ENCODE measurements at places on chromosomes 11 and 22.

DNA sequence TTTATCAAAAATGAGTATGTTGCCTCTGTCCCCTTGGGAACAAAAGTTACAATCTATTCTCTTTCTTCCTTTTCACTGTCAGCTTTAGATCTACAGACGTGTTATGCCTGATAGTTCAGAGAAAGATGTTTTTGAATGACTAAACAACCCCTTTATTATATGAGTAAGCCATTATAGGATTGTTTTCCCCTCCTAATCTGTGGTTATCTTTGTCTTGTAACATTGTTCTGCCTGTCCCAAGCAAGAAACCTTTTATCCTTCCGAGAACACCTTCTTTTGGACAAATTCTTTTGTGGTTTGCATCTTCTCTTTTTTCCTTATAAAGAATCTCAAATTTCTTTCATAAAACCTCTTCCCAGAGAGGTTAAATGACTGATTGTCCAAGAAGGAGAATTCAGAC is 208.4 kb downstream of the DDX10 start:
- no peak for DNase-seq

DNA sequence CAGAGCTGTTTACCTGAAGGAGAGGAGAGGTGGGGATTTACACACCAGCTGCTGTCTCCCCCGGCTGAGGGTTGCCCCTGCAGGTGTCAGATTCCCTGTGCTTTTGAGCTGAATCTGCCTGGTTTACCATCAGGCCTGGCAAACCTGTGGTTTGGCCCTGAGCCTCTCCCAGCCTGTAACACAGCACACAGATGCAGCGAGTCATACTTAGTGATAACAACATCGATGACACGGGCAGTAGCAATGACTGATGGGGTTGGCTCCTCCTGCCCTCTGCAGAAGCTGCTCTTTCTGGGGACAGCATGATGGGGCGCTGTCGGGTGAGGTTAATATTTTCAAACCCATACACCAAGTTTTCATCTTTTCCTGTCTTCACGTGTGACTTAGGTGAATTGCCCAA is 380.0 kb upstream of the B3GAT1 start:
- no peak for DNase-seq

DNA sequence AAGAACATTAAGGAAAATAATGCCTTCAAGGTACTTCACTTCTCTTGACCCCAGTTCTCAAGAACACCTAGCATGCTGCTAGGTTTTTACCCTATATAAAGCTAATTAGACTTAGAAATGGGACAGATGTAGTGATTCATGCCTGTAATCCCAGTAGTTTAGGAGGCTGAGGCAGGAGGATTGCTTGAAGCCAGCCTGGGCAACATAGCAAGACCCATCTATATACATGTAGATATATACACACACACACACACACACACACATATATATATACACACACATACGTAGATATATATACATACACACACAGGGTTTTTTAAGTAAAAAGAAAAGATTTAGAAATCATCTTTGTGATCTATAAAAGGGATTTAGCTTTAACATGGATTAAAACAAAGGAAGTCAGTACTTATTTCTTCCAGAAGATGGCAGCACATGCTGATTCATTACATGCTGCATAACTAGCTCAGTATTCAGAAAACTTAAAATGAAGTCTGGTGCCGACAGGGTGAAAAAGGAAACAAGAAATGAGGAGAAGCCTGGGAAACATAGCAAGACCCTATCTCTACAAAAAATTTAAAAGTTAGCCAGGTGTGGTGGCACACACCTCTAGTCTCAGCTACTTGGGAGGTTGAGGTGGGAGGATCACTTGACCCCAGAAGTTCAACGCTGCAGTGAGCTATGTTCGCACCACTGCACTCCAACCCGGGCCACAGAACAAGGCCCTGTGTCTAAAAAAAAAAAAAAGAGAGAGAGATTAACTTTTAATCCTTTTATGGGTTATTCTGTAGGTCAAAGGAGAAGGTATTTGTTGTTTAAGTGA is 28.5 kb upstream of the RBX1 start:
- DNase-seq = no peak

DNA sequence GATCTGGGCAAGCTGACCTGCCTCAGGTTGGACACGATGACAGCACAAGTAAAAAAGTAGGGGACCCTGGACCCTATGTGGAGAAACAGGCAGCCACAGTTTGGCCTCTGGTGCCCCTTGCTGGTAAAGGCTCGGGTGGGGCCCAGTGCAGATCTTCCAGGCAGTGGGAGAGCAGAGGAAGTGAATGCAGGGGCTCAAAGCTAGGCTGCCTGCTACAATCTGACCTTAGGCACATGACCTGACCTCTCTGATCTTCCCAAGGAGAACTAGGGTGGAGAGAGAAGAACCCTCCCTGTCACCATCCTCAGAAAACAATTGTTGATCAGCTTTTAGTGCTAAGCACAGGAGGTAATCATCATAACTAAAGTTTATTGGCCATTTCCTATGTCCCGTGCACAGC is 76.5 kb downstream of the PDE2A start:
- no peak for DNase-seq

GRCh38 chr11:61281581-61282250 is 13.4 kb downstream of the VWCE start:
- peak; percentile 32 for DNase-seq

DNA sequence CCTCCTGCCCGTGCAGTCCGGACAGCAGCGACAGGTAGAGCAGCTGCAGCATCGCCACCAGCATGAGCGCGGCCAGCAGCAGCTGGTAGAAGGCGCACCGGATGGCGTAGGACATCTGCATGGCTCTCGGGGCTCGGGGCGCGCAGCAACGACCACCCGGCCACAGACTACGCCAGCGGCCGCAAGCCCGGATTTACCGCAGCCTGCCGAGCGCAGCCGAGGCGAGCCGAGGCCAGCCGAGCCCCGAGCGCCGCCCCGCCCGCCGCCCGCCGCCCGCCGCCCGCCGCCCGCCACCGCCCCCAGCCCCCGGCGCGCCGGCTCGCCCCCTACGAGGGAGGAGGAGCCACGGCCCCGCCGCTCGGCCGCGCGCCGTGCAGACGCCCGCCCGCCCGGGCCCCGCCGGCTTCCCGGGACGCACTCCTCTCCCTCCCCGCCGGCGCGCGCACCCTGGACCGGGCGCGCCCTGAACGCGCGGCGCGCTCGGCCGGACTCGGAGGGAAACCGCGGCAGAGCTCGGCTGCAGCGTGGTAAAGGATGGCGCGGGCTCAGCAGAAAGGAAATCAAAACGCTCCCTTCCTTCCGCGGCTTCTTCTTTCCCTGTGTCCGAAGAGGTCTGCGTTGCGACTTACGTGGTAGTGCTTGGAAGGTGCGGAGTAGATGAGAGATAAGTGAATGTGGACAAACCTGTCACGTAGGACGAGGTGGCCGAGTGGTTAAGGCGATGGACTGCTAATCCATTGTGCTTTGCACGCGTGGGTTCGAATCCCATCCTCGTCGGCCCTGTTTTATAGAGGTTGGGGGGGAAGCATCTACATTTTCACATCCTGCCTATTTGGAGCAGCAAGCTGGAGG is at the start of gene B4GAT1:
Gene B4GAT1 (minus strand): TSS at position 205 of the 852 bp plus-strand sequence. CDS start 84 bp downstream, at position 121.
- DNase-seq = peak; percentile 90

DNA sequence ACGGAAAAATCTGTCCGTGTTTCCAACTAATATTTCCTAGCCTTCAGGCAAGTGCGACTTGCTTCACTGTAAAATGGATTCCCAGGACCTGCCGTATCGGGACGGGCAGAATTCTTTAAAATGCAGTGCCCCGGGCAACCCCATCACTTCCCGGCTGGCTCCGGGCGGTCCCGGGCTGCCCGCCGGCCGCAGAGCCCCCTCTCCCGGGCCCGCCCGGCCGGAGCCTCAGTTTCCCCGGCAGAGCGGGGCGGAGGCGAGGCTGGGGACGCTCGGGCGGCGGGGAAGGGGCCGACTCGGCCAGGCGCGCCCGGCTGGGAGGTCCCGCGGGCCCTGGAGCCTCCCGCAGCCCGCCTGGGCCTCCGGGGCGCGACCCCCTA is 84.2 kb upstream of the WNT7B start:
- no peak for DNase-seq

DNA sequence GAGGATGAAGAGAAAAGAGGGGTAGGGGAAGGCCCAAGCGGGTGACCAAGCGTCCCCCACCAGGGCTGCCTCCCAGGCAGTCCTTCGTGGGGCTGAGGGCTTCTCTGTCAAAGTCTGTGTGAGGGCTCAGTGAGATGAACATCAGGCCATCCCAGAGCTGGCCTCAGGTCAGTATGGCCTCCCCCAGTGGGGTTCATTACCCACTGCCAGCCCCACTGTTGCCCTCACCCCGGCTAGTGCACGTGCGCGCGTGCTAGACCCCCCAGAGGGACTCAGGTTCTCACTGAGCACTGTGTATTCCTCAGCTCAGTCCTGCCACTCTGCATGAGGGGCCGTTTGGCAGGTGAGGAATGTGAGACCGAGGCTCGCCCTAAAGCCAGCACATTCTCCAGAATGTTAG is 3.3 kb downstream of the KDELR3 start:
- DNase-seq = no peak

GRCh38 chr11:33656768-33657167 is 43.9 kb downstream of the C11orf91 start:
- no peak for DNase-seq

GRCh38 chr22:23622634-23623033 is 9.5 kb downstream of the DRICH1 start:
- DNase-seq = no peak

- peak; percentile 48 for DNase-seq
Observed at GRCh38 chr11:35343033-35343598, 76.2 kb downstream of the SLC1A2 start.

GRCh38 chr11:69637941-69638871 is 2.8 kb upstream of the CCND1 start:
- DNase-seq = no peak

DNA sequence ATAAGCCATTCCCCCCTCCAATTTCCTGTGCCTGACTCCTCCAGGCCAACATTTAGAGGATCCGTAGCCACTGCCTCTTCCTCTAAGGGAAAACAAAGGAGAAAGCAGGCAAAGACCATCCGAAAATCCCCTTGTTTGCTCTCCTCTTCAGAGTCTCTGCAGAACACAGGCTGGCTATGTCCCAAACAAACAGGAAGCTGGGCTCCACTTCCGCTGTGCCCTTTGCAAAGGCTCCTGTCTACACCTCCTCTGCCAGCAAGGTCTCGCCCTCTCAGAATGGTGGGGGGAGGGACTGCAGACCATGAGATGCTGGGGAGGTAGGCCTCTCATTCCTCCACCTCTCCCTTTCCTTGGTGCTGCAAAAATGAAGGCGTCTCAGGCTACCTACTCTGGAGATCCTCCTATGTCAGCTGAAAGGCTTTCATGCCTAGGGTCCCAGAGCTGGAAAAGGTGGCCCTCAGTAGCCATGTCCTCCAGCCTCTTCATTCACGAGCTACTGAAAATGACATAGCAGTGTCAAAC is 596.2 kb downstream of the BUD13 start:
- no peak for DNase-seq

GRCh38 chr22:32546935-32547334 is 72.3 kb downstream of the FBXO7 start:
- no peak for DNase-seq

DNA sequence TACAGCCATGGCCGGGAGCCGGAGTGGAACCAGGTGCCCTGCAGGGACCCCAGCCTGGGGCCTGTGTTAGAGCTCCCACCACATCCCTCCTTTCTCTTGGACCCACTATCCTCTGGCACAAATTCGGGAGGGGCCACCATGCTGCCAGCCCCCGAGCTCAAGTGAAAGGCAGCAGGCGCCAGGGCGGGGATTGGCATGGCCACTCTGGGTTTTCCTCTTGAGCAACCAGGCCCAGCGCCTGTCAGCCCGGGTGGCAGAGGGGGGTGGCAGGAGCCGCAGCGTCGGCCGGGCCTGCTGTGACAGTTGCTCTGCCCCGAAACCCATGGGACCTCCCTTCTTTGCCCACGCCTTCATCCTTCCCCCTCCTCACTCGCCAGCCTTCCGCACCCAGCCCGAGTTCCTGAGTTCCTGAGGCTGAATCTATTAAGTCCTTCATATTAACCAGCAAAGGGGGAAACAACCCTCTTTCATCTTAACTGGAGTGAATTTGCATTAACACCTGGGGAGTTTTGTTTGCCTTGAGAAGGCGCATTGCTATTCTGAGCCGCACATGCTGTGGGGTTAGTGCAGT is 16.8 kb upstream of the CABP7 start:
- DNase-seq = no peak

DNA sequence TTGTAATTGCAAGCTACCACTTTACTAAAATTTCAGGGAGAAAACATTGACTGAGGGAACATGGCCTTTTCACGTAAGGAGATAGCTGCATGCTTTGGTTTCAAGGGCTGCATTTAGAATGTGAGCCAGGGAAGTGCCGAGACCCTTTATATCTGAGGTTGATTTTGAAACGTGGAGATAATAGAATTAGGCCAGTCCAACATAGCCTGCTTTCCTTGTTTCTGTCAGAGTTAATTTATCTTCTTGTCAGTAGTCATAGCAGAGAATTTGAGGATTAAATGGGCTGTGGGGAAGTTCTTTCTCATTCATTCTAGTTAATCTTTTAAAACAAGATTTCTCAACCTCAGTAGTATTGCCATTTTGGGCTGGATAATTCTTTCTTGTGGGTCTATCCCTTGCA is 12.2 kb downstream of the ALKBH3 start:
- DNase-seq = no peak

DNA sequence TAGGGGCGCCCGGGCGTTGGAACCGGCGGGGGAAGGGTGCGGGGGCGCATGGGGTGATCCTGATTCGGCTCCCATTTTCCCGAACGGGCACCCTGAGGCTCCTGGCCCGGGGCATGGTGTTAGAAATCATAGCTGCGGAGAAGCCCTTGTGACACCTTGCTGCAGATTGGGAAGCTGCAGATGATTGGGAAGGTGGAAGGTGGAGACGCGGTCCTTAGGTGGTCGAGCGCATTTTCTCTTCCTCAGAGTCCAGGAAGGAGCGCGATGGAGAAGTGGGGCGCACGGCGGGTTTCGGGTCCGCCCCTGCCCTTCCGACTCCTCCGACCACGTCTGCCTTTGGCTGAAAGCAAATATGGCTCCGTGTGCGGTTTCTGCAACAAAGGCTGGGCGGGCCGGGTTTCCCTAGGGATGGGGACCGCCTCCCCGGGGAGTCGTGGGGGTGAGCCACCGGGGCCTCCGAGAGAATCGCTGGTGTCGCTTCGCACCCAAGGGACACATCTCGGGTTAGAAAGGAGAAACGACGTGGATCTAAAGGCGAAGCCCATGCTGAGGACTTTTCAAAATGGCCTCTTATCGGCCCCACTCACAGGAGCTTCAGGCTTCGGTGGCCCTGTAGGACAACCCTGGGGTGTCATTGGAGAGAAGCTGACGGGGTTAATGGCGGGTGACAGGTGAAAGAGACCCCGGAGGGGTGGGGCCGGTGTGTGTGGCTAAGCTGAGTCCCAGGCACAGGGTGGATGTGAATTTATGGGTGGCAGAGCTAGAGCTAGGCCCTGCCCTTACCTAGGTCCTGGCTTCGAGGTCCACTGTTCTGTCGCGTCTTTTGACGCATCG is 707 bp upstream of the FTH1 start:
- DNase-seq = peak; percentile 59

DNA sequence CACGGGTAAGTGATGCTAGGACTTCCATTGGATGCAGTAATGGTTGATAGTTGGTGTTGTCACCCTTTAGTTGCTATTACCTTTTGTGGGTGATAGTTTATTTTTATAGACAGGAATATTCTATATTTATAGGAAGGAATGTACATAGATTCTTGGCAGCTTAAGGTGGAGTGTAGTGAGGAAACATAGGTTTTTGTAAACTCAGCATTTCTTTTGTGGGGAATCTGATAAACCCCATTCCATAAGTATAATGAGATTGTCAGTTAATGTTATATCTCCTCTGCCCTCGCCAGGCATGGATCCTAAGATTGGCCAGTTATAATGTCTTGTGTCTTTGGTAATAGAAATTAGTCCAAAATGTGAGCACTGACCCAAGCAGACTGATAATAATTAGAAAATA is 262.7 kb downstream of the JRKL start:
- no peak for DNase-seq
